ENCODE measurements at places on chromosomes 7 and 10.

DNA sequence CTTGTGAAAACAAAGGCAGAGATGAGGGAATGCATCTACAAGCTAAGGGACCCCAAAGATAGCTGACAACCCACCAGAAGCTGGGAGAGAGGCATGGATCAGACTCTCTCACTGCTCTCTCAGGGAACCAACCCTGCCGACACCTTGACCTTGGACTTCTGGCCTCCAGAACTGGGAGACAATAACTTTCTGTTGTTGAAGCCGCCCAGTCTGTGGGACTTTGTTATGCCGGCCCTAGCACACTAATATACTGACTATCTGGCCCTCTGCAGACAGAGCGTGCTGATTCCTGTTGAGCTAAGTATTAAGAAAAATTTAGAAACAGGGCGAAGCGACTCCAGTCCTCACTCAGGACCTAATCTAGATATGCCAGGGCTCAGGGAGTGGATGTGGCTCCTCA, 144.3 kb upstream of the TCF7L2 start:
- no peak for DNase-seq

DNA sequence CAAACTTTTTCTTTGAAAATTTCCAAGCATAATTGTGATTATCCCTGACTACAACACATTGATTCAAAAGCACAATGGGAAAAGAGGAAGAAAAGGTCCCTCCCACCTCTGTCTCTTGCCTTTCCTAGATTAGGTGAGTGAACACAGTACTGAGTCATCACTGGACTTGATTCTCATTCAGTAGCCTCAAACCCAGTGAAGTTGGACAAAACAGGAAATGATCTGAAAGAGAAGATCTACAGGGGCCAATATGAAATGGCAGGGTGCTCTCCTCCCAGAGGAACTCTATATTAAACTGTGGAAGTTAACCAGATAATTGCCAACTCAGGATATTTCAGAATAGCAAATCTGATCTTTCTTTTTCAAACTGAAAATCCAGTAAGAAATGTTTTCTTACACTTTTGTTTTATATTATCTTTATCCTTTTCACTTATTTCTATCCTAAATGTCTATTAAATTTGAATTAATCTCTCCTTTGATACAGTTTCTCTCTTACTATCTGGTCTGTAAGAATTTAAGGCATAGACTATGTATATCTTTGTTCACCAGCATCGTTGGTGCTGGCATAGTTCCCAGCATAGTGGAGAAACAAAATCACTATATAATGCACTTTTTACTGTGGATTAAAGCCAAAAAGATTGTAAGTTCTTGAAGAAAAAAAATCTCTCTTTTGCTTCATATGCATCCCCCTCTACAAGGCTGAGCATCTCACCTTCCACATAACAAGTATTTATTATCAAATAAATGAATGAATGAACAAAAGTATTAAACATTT, 41.4 kb upstream of the IKZF1 start:
- DNase-seq = no peak

- DNase-seq = no peak
These were observed 208.0 kb downstream of the ZNF365 start for GRCh38 chr10:62582101-62582705.

GRCh38 chr10:29532256-29532878, 102.4 kb downstream of the SVIL start:
- no peak for DNase-seq

- DNase-seq = no peak
These were observed 4.1 kb upstream of the PILRB start for GRCh38 chr7:100353685-100354330.

DNA sequence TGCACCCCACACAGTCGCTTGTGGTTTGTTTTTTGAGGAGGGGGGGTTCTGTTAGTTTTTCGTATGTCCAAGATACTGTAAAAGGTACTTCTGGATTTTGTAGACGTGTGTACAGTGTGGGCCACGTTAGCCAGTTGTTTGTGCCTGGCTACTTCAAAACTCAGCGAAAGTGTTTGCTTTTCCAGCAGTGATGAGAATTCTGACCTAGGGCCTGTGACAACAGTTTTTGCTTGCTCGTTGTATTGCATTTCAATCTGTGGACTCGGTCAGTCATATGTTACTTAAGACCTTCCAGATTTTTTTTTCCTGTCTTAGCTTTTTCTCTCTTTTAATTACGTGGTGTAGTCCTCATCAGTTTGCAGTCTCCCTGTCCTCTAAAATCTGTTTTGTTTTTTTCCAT, 338.9 kb upstream of the GALNT17 start:
- no peak for DNase-seq

DNA sequence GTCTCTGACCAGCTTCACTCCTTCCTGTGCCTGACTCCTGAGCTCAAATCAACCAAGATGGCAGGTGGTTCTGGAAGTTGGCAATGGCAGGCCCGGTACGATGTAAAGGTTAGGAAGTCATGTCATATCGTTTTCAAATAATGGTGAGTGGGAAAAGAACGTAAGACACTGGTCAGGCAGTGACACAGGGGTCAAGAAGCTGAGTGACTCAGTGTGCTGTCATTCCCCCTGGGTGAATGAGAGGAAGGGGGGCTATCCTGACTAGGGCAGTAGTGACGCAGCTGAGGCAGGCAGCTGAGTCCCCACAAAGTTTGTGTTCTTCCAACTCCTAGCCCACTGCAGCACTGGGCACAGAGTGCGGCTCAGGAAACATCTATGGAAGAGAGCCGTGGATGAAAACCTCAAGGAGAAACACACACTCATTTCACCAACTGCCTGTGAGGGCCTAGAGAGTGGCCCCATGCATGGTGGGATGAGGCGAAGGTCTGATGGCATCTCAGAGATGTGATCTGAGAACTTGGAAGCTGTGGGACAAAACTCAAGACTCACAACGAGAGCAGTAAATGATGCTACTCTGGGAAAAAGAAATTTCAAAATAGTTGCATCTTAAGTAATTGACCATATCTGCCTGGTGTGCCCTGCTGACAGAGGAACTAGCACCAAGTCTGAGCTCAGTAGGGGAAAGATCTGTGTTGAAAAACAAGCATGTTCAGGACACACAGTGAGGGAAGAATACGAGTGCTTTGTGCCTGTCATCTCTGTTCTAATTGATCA, 23.2 kb downstream of the CREB3L2 start:
- peak; percentile 92 for DNase-seq

DNA sequence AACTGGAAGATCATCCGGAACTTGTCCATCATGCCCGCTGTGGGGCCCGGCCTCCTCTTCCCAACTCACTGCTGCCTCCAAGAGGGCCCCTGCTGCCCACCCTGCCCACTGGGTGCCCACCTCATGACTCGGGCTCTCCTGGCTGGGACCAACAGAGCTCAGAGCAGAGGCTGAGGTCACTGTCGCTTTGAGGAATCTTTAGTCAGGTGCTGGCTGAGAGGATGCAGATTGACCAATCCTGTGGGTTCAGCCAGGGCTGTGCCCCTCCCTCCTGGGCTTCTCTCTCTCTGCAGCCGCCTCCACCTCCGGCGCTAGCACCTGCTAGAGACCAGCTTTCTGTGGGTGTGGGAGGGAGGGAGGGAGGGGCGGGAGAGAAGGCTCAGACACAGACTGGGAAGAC, at the start of gene CALHM1:
Gene CALHM1 (minus strand): TSS at position 181 of the 400 bp plus-strand sequence. CDS start 149 bp downstream, at position 32.
- DNase-seq = no peak

- DNase-seq = no peak
These were observed 851 bp upstream of the GOT1 start for GRCh38 chr10:99431190-99431760.

DNA sequence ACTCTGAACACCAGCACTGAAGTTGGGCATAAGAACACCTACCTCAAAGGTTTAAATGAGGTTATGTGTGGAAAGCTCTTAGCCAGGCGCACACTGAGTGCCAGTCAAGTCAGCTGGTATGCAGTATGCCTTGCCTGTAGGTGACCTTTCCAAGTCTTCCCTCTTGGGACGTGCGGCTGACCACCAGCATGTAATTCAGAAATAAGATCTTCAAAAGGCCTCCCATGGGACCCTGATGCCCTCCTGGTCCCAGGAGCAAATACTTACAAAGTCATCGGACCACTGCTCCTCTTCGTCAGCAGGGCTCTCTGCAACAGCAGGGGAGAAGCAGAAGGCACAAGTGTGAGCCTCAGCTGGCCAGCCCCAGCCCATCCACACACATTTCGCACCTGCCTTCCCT, 40.8 kb downstream of the BLNK start:
- DNase-seq = no peak

DNA sequence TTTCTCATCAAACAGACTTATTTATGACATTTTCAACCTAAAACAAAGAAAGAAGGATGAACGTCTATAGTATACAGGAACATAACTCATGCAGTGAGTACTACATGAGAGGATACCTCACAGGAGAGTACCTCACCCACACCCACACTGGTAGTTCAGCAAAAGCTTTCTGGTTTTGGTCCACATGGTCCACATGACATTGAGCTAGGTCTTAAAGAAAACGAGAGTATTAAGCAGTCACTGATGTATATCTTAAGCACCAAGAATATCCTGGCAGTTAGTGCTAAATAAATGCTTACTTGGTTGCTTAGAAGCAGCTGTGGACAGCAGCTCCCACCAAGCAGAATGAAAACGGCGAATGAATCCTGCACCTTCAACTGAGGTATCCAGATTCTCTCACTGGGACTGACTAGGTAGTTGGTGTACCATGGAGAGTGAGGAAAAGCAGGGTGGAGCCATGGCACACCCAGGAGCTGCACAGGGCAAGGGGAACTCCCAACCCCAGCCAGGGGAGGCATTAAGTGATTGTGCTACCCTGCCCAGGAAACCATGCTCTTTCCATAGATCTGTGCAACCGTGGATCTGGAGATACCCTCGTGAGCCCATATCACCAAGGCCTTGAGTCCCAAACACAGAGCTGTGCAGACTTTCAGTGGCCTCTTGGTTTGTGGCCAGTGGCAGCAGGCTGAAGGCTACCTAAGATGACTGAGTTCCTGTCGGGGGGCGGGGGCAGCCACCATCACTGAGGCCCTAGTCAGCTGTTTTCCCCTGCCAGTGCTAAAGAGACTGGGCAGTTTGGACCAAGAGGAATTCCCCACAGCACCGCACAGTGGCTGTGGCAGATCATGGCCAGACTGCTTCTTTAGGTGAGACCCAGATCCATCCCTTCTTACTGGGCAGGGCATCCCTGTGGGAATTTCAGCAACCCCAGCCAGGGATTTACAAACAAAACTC, 143.4 kb downstream of the SGMS1 start:
- no peak for DNase-seq

DNA sequence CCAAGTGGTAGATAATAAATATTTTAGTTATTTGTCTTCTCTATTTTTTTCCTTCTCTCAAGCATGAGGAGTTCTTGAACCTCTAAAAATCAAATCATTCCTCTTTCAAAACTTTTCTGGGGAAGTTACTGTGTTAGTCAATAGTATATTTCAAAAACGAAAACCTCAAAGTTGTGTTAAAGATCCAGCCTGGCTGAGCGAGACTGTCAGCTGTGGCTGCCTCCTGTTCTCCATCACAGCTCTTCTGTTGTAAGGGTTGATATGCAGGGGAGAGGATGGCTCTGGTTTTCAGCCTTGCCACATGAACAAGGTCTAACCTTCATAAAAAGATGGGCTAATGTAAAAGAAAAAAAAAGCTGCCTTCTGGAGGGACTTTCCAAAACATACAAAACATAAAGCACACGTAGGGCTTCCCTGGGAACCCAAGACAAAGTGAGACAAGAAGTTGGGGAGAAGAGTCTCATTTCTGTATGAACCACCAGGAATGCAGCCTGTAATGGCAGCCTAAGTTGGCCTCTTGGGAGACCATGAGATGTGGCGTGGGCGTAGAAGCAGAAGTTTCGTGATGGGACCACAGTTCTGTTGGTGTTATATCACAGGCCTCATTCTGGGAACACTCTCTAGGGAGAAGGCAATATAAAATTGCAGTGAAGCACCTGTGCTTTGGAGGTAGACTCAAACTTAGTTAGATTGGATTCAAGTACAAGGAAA, 77.9 kb upstream of the FHIP2A start:
- no peak for DNase-seq

DNA sequence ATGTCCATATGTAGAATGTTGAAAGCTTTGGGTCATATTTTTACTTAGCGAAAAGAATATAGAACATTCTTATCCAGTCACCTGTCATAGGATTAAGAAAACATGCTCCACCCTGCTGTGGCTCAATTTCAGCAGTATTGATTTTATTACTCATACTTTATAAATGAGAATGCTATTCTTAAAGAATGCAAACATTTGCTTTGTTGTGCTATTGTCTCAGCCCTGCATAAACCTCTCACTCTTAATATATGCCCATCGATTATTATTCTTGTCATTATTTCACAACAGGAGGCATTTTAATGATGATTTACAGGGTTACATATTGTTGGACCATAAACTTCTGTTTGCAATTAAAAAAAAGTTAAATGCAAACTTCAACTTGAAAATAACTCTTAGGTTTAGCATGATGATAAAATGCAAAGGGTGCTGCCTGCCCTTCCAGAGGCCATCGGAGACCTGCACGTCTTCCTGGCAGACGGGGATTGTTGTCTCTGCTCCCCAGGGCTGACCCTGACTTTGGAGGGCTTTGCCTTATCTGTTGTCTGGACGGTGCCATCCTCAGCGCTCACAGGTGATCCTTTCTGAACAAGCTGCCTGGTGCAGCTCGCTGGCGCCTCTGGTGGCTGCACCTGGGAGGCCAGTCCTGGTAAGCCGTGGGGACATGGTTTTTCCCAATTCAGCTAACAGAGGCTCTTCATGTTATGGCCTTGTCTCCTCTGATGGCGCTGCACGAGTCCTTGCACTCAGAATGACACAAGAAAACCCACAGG, 50.0 kb upstream of the SHH start:
- DNase-seq = no peak

- DNase-seq = no peak
These were observed 22.0 kb downstream of the CYTH3 start for GRCh38 chr7:6250364-6250833.

- no peak for DNase-seq
These were observed 263.4 kb downstream of the BICC1 start for GRCh38 chr10:58775960-58776567.

GRCh38 chr10:61965703-61966395, 64.3 kb downstream of the ARID5B start:
- no peak for DNase-seq

DNA sequence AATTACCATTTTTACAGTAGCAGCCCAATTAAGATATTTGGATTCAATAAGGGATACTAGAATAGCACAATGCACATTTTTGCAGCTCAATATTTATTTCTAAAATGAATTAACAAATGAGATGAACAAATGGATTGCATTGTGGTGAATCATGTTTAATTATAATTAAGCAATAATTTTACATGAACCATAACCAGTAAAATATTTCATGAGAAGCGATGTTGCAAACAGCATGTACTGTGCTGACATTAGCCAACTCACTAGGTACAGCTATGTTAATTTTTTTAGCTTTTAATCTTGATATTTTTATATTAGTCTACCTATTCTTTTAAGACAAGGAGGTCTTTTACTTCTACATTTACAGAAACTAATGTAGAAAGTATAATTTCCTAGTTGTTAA, 399.1 kb upstream of the AKR1E2 start:
- DNase-seq = no peak

All from brain pericyte (primary cell).